Activated CD8-positive, alpha-beta memory T cell treated with anti-CD3 and anti-CD28 coated beads for 4 hours (primary cell): ENCODE measurements at places on chromosomes 4 and X.

DNA sequence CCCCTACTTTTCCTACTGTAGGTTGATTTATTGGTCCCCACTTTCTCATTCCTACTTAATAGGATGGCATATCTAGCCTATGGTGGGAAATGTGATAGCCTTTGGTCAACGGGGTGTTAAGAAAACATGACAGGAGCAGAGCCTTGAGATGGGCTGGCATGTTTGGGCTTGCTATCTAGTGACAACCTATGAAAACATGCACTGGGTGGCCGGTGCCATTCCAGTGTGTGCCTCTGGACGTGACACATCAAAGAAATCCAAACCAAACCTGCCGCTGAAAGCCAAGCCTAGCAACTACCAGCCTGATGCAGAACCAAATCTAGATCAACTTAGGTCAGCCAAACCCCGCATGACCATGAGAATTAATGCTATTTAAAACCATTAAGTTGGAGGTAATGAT is 317.6 kb downstream of the DMD start:
- DNase-seq: no peak

- DNase-seq: no peak
These were observed 21.3 kb downstream of the FANCB start for GRCh38 chrX:14851526-14851925.

DNA sequence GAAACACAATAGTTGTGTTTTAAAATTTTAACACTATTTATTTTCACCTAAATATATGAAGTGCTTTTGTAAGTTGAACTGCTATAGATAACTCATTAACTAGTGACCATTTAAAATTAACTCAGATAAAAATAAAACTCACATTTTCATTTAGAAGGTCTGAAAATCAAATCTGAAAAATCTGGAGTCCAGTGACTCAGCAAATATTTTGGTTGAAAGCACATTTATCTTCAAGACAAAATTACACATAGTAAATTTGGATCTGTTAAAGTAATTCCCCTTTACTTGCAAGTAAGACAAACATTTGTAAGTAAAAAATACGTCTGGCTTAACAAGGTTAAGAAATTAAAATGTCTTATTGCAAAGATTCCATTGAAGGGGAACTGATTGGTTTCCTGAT is 589.1 kb downstream of the TRIML1 start:
- DNase-seq: no peak

DNA sequence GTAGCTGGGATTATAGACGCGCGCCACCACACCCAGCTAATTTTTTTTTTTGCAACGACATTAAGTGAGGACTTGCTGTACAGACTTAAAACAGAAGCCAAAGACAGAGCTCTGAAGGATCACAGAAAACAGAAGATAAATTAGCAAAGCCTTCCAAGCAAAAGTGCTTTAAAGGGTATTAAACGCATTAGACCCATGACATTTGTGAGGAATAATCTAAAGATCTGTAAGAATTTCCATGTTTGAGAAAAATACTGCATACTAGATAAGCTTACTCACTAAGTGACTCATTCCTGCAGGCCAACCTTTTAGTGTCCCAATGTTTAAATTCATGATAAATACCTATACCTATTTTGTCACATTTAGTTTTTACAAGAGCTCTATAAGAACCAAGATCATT is 27.4 kb downstream of the SMARCA1 start:
- no peak for DNase-seq

DNA sequence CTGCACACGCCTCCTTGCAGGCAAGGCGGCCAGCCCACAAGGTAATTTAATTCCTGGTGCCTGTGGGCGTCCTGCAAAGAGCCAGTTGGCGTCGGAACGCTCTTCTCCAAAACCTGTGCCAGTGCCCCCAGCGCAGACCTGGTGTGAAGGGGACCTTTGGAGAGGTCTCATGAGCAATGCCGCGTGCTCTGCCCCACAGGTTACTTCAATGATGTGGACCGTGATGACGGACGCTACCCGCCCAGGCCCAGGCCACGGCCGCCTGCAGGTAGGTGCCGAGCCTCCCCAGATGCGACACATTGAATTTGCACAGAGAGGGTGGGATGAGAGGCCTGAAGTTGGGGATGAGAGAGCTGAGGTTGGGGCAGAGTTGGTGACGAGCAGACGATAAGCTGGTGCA is 34.4 kb upstream of the GYG2 start:
- DNase-seq: no peak

DNA sequence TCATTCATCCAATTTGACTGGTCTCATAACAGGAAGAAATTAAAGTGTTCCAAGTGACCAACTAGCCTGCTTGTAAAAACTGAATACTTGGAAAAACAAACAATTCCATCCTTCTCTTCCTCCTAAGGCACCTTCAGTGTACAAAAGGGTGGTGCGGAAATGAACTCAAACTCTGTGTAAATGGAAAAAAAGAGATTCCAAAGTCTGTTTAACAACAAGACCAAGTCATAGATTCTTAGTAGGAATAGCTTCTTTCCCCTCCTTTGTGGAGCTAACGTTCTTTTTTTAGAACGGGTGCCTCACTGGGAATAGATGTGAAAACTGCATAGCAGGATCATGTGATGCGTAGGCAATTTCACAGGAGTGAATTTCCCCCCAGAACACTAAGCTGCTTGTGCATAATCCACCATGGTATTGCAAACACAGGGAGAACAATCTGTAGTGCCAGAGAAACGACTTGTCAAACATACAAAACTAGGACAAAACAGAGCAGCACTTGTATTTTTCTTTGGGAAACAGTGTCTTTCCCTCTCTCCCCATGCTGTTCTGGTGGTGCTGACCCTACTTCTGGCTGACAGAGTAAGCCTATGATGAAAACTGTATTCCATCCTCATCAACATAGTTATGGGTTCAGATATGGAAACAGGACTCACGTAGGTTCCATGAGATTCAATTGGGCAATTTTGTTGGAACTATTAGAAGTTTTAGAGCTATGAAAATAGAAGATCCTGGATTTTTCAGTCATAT is 13.2 kb upstream of the SOD3 start:
- no peak for DNase-seq

- DNase-seq: no peak
These were observed 4.3 kb downstream of the PGRMC1 start for GRCh38 chrX:119240356-119240755.

DNA sequence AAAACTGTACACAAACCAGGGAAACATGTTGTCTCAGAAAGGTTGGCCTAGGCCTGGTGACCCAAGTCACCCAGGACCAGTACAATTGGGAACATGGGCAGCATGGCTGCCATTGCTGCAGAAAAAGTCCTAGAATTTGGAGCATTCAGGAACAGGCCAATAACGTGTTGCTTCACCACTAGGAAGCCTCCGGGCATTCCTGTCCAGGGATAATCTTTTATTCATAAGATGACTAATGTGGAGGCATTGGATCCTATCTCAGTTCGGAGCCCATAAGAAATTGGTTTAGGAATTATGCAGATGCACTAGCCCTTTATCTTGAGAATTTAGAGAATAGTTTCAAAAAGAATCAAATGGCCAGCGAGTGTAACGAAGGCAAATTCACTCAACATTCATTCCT is 242.8 kb upstream of the NDST4 start:
- DNase-seq: no peak

DNA sequence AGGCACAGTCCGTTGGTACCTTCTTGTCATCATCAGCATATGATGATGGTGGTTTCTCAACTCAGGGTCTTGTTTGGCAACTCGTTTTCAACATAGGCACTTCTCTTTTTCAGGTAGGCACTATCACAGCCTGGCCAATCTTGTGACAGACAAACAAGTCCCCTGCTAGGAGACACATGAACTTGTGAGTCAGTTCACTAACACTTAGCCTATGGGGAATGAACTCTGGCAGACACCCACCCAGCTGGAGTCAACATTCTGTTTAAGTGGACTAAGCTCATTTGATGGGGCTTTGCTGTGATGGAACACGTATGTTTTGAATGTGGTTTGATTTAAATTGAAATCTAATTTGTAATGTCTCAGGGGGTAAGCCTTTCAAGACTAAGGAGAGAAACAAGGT is 100.7 kb upstream of the MAMLD1 start:
- no peak for DNase-seq

DNA sequence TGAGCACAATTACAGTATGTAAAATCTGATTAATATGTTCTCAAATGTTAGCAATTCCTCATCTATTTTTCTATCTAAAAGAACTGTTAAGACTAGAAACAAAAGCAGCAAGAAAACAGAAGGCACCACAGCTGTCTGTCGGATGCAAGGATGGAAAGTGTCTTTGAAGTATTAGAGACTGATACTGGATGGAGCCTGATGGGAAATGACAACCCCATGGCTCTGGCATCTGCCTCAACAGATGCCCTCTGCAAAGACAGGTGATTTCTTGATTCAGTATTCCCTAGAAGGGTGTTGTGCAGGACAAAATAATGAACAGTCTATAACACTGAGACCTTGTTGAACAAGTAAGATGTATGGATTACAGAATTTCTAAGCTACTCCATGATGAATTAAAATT is 19.7 kb downstream of the LRCH2 start:
- no peak for DNase-seq

- DNase-seq: no peak
These were observed 61.7 kb upstream of the RELL1 start for GRCh38 chr4:37747772-37748330.

DNA sequence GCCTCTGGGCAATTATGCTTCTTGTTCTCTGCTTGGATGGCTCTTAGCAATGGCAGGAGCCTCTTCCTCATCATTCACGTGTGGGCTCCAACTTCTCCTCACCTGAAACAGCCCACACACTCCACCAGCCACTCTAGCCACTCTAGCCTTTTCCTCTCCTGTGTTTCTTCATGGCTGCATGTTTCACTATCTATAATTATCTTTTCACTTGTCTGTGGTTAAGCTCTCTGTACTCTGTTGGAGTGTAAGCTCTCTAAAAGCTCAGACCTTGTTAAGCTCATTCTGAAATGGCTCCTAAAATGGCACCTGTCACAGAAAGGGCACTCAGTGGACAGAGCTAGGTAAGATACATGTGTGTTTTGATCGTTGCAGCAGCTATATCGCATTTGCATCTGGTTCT is 80.0 kb downstream of the SH3KBP1 start:
- DNase-seq: no peak

DNA sequence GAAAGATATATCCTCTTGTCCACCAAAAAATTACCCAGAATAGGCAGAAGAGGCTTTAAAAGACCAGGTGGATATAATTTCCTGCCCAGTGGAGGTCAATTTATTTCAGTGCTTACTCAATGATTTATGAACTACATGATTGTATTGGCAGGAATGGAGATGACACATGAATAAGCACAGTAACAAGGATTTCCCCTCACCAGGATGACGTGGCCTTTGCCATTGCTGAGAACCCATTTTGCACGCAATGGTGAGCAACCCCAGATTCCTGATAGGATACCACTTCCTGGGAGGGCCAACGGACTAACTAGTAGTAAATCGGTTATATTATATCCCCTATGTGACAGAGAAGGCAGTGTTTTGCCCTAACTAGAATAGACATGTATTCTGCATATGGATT is 11.6 kb upstream of the TTC29 start:
- DNase-seq: no peak

GRCh38 chr4:39466747-39467146 is 7.9 kb downstream of the LIAS start:
- DNase-seq: no peak

GRCh38 chr4:40682290-40683101 is 52.8 kb upstream of the RBM47 start:
- no peak for DNase-seq
